ENCODE measurements at places on chromosomes 6 and 20.

- DNase-seq, result no peak
Observed at GRCh38 chr6:113777601-113778000, 79.5 kb upstream of the MARCKS start.

GRCh38 chr6:167467282-167467681 is 142.4 kb downstream of the TTLL2 start:
- no peak for DNase-seq

DNA sequence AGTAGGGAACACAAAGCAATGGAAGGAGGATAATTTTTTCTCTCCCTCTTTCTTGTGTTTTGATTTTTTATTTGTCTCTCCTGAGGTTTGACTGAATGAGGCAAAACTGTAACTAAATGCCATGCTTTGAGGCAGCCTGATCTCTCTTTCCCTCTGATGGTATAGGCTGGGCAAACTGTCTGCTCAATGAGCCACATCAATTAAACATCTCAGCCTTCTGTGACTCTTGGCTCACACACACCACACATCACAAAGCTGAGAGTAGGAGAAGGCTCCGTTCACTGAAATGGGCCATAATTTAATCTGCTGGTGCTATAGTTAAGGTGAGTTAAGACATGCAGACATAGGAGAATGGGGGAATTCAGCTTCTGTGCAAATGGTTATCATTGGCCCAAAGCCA is 28.1 kb upstream of the SCGN start:
- DNase-seq, result no peak

DNA sequence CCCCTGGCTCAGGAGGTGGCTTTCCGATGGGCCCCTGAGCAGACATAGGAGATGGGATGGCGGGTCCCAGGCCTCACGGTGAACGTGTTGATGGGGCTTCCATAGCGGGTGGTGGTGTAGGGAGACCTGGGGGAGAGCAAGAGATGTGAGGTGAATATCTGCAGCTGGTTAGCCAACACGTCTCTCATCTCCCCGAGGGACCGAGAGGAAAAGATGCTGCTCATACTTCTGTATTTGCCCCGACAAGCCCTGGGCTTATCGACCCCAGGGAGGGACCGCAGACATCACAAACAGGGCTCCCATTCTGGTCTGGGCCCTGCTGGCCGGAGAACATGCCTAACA is 38.7 kb downstream of the C6orf132 start:
- DNase-seq, result no peak

GRCh38 chr6:119541132-119541905 is 191.8 kb upstream of the MAN1A1 start:
- no peak for DNase-seq

- DNase-seq, result no peak
Observed at GRCh38 chr6:119034827-119035458, 43.5 kb downstream of the FAM184A start.

GRCh38 chr20:20721489-20721888 is 9.0 kb upstream of the RALGAPA2 start:
- no peak for DNase-seq

DNA sequence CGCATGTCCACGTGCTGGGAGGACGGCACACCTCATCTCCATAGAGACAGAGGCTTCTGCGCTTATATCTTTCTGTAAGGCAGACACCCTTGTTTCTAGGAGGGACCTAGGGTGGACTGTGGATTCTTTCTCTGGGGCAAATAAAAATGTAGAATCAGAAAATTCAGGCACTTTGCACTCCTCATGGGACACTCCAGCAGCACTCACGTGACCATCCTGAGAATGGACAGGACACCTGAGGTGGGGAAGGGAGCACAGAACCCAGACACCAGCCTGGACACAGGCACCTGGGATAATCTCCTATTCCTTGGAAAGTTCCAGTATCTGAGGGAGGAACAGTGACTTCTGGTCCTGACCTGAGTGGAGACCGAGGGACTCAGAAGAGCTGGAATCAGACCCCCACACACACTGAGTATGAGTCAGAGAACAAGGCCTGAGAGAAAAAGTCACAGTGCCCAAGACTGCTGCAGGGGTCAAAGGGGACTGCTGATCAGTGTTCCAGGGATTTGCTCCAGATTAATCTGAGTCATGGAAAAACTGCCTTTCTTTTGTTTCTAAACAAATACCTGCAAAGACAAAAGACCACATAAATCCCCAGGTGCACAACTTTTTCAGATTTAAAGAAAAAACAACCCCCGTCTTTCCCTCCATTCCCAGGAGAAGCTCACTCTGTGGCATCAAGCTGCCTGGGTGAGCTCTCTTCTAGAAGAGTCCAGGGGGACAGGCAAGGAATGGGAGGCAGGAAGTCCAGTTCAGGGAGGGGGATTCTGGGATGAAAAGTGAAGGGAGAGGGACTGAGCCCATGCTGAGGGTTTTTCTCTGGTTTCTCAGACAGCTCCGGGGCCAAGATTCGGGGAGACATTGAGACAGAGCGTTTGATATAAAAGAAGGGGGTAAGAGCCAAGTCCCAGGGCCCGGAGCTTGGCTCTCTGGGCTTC is 35.6 kb upstream of the MICB start:
- no peak for DNase-seq

DNA sequence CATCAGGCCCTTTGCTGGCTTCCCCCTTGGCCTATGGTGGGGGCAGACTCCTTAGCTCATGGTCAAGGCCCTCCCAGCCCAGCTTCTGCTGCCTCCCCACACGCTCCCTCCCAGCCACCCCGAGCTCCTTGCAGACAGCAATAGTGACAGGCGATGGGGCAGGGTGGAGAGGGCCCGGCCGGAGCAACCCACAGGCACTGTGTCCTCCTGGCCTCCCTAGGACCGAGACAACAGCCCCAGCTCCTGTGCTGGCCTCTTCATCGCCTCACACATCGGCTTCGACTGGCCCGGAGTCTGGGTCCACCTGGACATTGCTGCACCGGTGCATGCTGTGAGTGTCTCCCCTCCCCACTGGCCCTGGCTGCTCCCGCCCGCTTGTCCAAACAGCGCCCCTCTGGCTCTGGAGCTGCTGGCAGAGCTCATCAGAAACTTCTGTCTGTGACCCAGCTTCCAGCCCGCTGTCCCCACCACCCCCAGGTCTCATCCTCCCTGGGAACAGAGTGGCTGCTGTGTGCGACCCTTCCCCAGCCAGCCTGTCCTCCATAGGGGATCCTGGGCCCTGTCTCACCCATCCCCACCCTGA is 21.8 kb downstream of the NPEPL1 start:
- no peak for DNase-seq

DNA sequence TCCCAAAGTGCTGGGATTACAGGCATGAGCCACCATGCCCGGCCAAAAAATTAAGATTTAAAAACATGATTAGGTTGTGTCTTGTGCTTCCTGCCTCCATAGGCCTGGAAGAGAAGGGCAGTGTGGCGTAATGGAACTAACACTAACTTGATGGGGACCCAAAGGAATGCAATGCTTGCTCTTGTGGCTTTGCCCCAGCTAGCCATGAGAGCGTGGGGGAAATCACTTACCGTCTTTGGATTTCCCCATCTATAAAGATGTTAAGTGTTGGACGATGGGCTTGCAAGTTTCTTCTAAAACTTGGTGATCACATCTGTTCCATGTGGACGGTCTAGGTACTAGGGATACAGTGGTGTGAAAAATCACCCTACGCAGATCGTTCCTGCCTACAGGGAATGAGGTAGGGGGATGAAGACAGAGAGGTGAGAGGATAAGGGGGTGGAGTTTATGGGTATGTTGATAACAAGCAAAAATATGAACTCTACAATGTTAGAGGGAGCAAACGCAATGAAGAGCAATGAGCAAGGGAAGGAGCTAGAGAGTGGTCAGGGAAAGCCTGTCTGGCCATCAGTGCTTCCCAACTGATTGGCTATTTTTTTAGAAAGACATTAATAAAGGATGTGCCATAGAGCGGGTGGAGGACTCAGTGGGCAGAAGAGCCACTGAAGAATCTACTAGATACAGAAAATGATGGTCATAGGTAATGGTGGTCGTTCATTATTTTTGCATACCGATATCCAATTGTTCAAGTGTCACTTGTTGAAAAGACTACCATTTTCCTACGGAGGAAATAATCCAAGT is 165.2 kb downstream of the BCAS1 start:
- DNase-seq, result no peak

DNA sequence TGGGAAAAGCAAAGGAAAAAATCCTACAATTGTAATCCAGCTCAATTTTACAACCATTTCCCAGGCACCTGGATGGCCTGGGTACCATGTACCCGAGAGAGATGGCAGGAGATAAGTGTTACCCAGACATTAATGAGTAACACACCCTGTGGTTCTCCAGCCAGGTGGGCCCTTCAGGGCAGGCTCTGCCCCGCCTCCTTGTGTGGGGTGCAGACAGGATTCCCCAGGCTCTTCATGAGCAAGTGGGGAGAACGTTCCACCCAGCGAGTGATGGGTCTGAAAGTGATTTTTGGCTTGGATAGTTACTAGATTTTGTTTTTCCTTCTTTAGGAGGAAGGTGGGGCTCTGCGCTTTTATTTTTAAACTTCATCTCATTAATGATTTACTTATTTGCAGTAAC is 243.9 kb downstream of the TAF4 start:
- no peak for DNase-seq

GRCh38 chr20:10051185-10051584 is 16.4 kb downstream of the ANKEF1 start:
- no peak for DNase-seq

GRCh38 chr6:164442572-164442971 is 866.8 kb downstream of the C6orf118 start:
- no peak for DNase-seq

DNA sequence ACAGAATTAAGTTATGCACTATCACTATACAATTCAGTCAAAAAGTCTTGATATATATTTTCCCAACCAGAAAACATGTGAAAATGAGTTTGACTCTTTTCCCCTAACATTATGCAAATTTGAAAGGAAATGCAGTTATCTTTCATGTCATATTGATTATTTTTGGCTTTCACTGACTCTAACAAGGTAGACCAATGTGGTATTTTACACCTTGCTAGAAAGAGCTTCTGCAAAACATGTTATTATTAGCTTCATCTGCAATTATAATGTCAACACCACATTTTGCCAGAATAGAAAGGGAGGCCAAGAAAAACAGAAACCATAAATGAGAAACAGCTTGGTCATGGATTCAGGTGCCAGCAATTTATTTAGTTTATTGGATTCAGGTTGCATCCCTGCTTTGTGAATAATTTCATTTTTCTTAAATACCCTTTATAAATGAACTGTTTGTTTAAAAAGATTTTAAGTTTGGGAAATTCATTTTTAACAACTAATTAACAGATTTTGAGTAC is 226.1 kb upstream of the GJE1 start:
- no peak for DNase-seq

DNA sequence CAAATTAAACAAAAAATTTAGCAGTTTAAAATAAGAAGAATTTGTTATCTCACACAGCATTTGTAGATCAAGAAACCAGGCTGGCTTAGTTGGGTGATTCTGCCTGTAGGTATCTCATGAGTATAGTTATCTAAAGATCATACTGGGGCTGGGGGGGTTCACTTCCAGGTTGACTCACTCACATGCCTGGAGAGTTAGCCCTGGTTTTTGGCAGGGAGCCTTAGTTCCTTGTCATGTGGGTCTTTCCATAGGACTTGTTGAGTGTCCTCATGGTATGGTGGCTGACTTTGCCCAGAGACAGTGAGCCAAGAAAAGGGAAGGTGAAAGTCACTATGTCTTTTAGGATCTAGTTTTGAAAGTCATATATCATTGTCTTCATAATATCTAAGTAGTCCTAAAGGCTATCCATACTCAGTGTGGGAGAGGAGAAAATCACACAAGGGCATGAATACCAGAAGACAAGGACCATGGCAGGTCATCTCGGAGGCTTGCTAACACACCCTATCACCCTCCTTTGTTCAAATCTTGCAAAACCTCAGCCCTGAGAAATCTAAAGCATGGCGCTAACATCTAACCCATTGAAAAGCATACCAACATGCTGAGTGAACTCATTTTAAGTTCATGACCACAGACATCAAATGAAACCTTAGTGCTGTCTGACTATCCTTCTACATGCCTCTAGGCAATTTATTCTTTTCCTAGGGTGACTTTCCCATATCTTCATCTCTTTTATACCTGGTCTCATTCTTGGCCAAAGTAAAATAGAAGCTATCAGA is 39.2 kb downstream of the CYP24A1 start:
- DNase-seq, result no peak

GRCh38 chr20:31565699-31566318 is 39.3 kb upstream of the ID1 start:
- no peak for DNase-seq

DNA sequence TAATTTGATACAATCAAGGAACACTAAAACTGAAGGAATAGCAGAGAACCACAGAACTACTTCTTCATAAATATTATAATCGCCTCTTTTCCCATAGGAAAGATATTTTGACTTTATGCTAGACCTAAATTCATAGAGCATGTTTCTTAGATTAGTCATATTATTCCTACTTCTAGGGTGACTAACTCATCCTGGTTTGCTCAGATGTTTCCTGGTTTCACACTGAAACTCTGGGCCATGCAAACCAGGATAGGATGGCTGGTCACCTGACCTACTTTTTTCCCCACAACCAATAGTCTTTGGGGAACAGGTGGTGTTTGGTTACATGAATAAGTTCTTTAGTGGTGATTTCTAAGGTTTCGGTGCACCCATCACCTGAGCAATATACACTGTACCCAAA is 42.8 kb downstream of the MMS22L start:
- no peak for DNase-seq

- no peak for DNase-seq
Observed at GRCh38 chr6:137248702-137249101, 29.5 kb upstream of the IFNGR1 start.

DNA sequence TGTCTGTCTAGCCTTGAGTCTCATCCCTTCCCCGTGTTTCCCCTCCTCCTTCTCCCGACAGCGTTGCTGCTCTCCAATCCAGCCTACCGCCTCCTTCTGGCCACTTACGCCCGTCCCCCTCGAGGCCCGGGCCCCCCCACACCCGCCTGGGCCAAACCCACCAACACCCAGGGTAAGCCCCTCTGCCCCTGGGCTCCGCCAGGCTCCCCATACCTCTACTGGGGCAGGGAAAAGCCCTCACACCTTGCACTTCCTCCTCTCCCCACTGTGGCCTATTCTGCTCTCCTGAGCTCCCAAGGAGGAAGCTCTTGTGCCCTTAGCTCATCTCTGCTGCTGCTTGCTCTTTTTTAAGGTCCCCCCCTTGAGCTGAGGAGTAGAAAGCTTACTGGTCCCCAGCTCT is 11.0 kb downstream of the DDR1 start:
- no peak for DNase-seq

DNA sequence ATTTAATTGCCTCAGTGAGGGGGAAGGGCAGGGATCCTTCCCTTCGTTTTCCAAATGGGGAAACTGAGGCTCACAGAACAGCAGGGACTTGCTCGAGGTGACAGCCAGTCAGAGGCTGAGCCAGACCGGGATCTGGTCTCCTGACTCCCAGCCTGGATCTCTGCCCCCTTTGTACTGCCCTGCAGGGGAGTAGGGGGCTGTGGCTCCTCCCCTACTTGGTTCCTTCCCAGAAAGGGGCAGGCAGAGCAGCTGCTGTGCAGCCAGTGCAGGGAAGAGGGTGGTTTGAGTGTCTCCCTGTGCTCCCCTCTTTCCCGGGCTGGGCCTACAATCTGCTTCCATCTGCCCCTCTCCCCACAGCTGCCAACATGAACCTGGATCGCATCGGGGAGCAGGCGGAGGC is 37.6 kb downstream of the UQCC2 start:
- DNase-seq, result no peak

- DNase-seq, result no peak
Observed at GRCh38 chr20:48679599-48679998, 148.2 kb downstream of the PREX1 start.

Measured in stimulated activated CD8-positive, alpha-beta memory T cell treated with anti-CD3 and anti-CD28 coated beads, Interleukin-4, amount 100 ng/mL, for 24 hours (primary cell).